ENCODE measurements at places on chromosomes 7 and 10. TPM values are rescaled to one million over a fixed set of nuclear protein-coding genes. Genes with fewer than 3 reads are reported as not detected.

Gene PNLIPRP1
- total RNA-seq, result not detected

Gene GOLGA7B
- 2.5 TPM for total RNA-seq

Gene LDB3
- 4.7 TPM for total RNA-seq

Gene TBXAS1
- 18.4 TPM for total RNA-seq

Gene EBF3
- 10.6 TPM for total RNA-seq

Gene DNAJC2
- total RNA-seq, result 12.0 TPM

Gene GIMAP5
- total RNA-seq, result 24.1 TPM

Gene GSTO2
- 13.8 TPM for total RNA-seq

Gene MSMB
- not detected for total RNA-seq

Gene TDRD1
- total RNA-seq, result not detected

Gene CALML3
- 50.6 TPM for total RNA-seq

Gene FAM237B
- not detected for total RNA-seq

Gene PRR15
- total RNA-seq, result not detected

Gene SEMA3D
- total RNA-seq, result 2.2 TPM

Gene ADRB1
- not detected for total RNA-seq
